ENCODE measurements at places on chromosomes 12 and 14.

DNA sequence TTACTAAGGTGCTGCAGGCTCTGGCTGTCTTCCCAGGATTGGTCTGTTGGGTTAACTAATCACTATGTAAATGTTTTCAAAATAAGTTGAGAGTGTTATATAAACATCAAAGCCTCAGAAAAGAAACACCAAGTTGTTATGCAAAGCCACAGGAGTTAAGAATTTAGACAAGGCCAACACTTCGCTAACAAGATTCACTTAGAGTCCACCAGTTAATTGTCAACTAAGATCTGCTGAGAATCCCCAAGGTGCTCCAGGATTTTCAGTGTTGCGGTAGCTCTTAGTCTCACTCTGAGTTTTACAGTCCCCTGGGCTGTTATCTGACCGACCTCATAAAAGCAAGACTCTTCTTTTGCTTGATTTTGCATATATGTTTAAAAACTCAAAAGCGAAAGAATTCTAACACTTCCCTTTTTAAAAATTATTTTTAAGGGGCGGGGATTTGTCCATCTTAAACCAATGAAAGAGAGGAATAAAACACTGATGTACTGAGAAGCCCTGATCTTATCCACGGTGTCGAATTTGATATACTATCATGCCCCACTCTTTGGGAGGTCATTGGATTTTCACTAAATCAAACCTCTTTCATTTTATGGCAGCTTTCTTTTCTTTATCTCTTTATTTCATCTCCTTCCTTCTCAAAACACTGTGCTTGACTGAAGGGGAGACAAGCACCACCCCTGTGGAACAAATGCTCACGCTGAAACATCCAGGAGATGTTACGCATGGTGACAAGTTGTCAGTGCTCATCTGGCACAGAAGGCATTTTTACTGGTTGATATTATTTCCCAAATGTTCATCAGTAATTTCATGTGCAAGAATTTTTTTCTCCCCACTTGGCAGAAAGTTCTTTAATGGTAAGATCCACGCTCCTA, 7.0 kb downstream of the NIN start:
- peaks cover 55% of the 10 kb centered on the region for H3K4me1 ChIP-seq
- peak overlapping the region; percentile 6 for H3K4me3 ChIP-seq
- peak overlapping the region; percentile 24 for H3K27ac ChIP-seq

- H3K36me3 ChIP-seq: no peaks in the 10 kb centered on the region
- H3K4me3 ChIP-seq: no peak overlapping the region
- DNase-seq: no peak
Measured at GRCh38 chr14:32230695-32231280, 27.7 kb upstream of the RNU6-8 start.

GRCh38 chr14:39548358-39548757, 116.1 kb upstream of the FBXO33 start:
- no peaks in the 10 kb centered on the region for H3K36me3 ChIP-seq
- no peaks in the 10 kb centered on the region for H3K4me1 ChIP-seq
- no peak for DNase-seq
- no peaks in the 10 kb centered on the region for H3K27me3 ChIP-seq
- H3K27ac ChIP-seq: no peak overlapping the region

- H3K4me1 ChIP-seq: no peaks in the 10 kb centered on the region
- H3K4me3 ChIP-seq: no peak overlapping the region
- H3K27ac ChIP-seq: no peak overlapping the region
- no peaks in the 10 kb centered on the region for H3K27me3 ChIP-seq
Measured at GRCh38 chr12:60101715-60102114, 505.9 kb downstream of the SLC16A7 start.

GRCh38 chr12:5806371-5807089, 138.5 kb downstream of the ANO2 start:
- peaks cover 8% of the 10 kb centered on the region for H3K36me3 ChIP-seq
- H3K27ac ChIP-seq: no peak overlapping the region
- H3K4me1 ChIP-seq: no peaks in the 10 kb centered on the region
- H3K4me3 ChIP-seq: no peak overlapping the region

- peaks cover 61% of the 10 kb centered on the region for H3K4me1 ChIP-seq
- no peak overlapping the region for H3K4me3 ChIP-seq
- H3K27ac ChIP-seq: peak overlapping the region; percentile 45
- DNase-seq: no peak
- H3K27me3 ChIP-seq: no peaks in the 10 kb centered on the region
Measured at GRCh38 chr12:95767703-95768102, 22.9 kb downstream of the NTN4 start.

- no peak for DNase-seq
- H3K27ac ChIP-seq: peak overlapping the region; percentile 100
- no peaks in the 10 kb centered on the region for H3K36me3 ChIP-seq
- peak overlapping the region; percentile 70 for H3K4me3 ChIP-seq
- H3K27me3 ChIP-seq: no peaks in the 10 kb centered on the region
Measured at GRCh38 chr12:12560587-12561370, 1.9 kb downstream of the DUSP16 start.

- peak overlapping the region; percentile 42 for H3K4me3 ChIP-seq
- no peak for DNase-seq
- peaks cover 96% of the 10 kb centered on the region for H3K4me1 ChIP-seq
- no peaks in the 10 kb centered on the region for H3K36me3 ChIP-seq
Measured at GRCh38 chr12:11765817-11766794, 116.6 kb downstream of the ETV6 start.

GRCh38 chr14:64692986-64693809, 11.0 kb upstream of the PLEKHG3 start:
- H3K27ac ChIP-seq: peak overlapping the region; percentile 65
- H3K36me3 ChIP-seq: no peaks in the 10 kb centered on the region
- H3K27me3 ChIP-seq: no peaks in the 10 kb centered on the region
- H3K4me1 ChIP-seq: peaks cover 52% of the 10 kb centered on the region

GRCh38 chr12:121804417-121805111, 755 bp downstream of the SETD1B start:
- peak; percentile 38 for DNase-seq
- peaks cover 61% of the 10 kb centered on the region for H3K4me1 ChIP-seq
- H3K27me3 ChIP-seq: no peaks in the 10 kb centered on the region
- peaks cover 18% of the 10 kb centered on the region for H3K36me3 ChIP-seq

DNA sequence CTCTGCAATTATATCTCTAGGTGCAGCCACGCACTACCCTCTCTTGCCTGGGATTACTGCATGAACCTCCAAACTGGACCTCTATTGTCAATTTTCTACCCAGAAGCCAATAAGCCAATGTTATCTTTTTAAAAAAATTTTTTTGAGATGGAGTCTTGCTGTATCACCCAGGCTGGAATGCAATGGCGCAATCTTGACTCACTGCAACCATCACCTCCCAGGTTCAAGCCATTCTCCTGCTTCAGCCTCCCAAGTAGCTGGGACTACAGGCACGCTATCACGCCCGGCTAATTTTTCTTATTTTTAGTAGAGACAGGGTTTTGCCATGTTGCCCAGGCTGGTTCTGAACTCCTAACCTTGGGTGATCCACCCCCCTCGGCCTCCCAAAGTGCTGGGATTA, 11.2 kb upstream of the PXN start:
- H3K4me3 ChIP-seq: no peak overlapping the region
- H3K4me1 ChIP-seq: no peaks in the 10 kb centered on the region
- H3K27ac ChIP-seq: no peak overlapping the region
- no peak for DNase-seq

DNA sequence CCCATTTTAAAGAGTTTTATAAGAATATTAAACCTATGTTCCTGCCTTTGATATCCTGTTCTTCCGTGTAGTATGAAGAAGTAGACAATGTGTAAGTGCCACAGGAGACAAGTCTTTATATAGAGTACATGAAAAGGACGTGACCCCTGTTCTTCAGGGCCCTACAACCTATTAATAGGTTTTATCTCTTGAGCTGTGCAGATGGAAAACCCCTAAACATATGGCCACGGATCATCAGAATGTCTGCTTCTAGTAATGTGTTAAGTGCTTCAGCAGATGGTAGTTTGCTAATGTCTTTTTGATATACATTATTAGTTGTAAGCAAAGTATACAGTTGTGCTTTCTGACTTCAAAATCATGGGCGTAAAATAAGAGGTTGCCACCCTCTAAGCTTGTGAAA, 228.5 kb downstream of the PTPRO start:
- no peaks in the 10 kb centered on the region for H3K36me3 ChIP-seq
- DNase-seq: no peak
- H3K27me3 ChIP-seq: peaks cover 6% of the 10 kb centered on the region
- no peak overlapping the region for H3K27ac ChIP-seq
- no peak overlapping the region for H3K4me3 ChIP-seq

- no peaks in the 10 kb centered on the region for H3K4me1 ChIP-seq
- H3K27ac ChIP-seq: no peak overlapping the region
- peaks cover 57% of the 10 kb centered on the region for H3K27me3 ChIP-seq
- peak; percentile 16 for DNase-seq
Measured at GRCh38 chr12:107990325-107990724, 138.8 kb upstream of the WSCD2 start.

DNA sequence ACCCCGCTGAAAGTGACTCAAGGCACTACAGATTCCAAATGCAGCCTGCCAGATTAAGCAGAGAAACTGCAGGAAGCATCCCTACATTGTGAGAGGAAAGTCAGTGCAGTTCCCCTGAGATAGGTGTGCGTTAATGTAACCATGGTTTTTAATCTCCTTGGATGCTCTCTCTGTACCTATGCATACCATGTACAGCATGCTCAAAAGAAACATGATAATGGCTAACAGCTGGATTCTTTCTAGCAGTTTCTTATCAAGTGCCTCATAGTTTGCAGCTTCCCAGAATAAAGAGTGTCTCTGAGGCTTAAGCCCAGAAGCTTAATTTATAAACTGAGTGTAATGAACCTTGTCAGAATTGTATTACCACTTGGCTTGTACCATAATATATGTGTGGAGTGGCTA, 17.1 kb upstream of the MDM1 start:
- DNase-seq: no peak
- H3K36me3 ChIP-seq: no peaks in the 10 kb centered on the region
- no peak overlapping the region for H3K27ac ChIP-seq
- no peaks in the 10 kb centered on the region for H3K4me1 ChIP-seq

DNA sequence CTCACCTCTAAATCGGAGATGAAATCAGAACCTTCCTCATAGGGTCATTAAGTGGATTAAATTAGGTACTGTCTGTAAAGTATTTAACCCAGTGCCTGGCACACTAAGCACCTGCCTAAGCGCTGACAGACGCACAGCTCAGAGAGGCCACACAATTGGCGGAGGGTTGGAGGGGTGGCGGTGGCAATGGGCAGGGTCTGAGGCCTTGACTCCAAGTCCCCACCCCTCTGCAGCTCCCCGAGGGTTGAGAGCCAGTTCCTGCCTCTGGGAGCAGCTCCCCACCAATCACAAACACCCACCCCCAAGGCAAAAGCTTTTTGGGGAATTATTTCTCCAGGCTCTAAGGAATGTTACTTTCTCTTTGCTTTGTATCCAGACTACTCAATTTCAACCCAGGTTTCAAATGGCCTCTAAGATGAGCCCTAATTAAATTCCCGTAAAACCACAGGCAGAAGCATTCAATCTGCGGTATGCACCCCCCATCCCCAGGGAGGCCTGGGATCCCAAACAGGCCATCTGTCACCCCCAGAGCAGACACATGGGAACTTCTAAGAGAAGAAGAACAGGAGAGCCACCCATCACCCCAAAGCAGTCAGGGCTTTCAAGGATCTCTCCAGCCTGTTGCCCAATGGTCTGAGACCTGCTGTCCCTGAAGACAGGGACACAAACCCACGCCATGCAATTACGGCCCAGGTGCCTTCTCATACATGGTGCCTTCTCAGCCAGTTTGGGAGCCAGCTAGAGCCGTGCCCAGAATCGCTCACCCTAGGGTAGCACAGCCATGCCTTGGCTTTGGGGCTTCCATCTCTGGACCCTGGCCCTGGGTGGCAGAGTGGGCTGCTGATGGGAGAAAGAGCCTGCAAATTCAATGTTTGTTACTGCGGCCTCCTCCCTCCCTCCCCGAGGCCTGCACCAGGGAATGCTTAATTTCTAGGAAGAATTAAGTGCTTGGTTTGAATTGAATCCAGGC, 66.1 kb downstream of the CHGA start:
- no peak for DNase-seq
- H3K27ac ChIP-seq: peak overlapping the region; percentile 95
- no peak overlapping the region for H3K4me3 ChIP-seq
- peaks cover 84% of the 10 kb centered on the region for H3K4me1 ChIP-seq
- H3K36me3 ChIP-seq: no peaks in the 10 kb centered on the region

DNA sequence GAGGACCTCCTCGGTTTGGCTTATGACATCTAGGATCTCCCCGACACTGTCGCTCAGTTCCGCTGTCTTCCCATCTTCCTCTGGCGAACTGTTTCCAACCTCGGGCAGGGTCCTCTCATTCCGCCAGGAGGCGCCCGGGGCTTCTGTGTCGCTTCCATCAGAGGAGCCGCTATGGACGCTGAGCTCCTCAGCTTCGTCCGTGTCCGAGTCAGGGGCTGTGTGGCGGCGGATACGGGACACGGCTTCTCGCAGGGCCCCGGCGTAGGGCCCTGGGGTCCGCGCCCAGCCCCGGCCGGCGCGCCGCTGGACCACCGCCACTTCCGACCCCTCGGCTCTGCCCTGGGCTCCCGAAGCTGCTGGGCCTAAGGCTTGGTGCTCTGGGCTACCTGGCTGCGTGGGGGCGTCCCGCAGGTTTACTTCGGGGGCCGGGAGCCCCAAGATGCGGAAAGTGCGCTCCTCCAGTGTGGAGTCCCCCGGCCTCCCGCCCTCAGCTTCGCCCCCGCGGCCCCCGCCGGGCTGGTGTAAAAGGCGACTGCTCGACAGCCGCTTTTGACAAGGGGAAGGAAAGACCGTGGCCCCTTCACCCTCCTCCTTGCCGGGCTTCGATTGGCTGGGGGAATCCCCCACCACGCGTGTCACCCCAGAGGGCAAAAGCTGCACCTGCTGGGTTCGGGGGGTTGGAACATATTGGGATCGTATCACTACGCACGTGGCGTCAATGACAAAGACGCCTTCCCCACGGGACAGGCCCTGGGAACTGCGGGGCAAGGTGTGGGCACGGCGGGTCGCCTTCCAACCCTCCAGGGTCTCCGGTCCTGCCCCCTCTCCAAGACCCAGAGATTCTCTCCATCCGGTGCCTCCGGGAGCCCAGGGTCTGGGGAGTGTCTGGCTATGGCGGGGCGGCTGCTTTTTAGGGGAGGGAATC, 2.1 kb downstream of the DDN start:
- H3K36me3 ChIP-seq: peaks cover 17% of the 10 kb centered on the region
- H3K27ac ChIP-seq: peak overlapping the region; percentile 7
- H3K4me1 ChIP-seq: peaks cover 64% of the 10 kb centered on the region
- DNase-seq: peak; percentile 80
- H3K4me3 ChIP-seq: peak overlapping the region; percentile 69
- peaks cover 86% of the 10 kb centered on the region for H3K27me3 ChIP-seq

DNA sequence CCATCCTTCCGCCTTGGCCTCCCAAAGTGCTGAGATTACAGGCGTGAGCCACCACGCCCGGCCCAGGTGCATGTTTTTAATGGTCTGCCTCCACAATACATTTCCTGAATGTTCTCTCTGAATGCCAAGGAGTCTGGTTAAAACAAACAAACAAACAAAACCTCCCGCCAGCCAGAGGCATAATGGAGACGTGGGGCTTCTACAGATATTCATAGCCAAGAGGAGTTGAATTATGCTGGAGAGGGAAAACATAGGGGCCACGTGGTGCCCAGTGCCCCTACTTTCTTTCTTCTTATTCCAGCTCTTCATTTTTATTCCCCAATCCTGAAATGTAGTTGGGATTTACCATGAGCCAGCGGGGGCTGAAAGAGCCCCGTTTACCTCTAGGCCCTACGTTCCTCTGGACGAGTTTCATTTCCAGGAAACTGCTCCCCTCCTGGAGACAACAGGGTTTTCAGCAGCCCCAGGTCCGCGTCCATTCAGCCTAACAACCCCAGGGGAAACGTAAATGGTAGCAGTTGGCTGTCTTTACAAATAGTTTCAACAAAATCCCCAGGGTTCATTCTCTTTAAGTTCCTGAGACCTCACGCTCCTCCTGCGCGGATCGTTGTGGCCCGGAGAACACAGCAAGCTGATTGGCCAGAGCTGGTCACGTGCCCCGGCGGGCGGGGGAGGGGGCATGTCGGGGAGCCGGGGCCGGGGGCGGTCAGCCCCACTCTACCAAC, 108.5 kb upstream of the ESRRB start:
- DNase-seq: peak; percentile 68
- H3K4me1 ChIP-seq: peaks cover 7% of the 10 kb centered on the region
- H3K27ac ChIP-seq: peak overlapping the region; percentile 21
